Upper lobe of right lung (tissue), 1 donor: ENCODE measurements at places on chromosomes 3 and 15. TPM values are rescaled to one million over a fixed set of nuclear protein-coding genes. Genes with fewer than 3 reads are reported as not detected.

- no peak for DNase-seq
Measured at GRCh38 chr15:78923480-78924360, 21.1 kb downstream of the CTSH start.

IL12A gene
- total RNA-seq, result 0.96 TPM

DNA sequence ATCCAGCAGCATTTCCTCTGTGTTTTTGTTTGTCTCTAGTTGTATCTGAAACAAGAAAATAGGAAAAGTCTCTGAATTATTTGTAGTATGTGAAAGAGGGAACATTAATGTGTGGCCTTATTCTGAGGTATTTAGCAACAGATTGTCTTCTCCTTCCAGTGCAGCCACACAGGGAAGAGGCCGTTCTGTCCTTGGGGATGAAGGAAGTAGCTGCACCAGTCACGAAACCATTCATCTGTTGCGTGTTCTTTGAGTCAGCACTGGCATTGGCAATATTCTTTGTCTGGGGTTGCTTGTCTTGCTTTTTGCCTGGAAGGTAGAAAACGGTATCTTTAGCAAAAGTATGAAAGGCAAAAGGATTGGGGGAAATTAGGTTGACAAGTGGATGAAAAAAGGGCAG, 91.6 kb downstream of the CDIN1 start:
- no peak for DNase-seq

- DNase-seq, result no peak
Measured at GRCh38 chr3:14200841-14201240, 22.2 kb downstream of the LSM3 start.
